GM03348 (cell line): ENCODE measurements at places on chromosomes 3 and 15.

DNA sequence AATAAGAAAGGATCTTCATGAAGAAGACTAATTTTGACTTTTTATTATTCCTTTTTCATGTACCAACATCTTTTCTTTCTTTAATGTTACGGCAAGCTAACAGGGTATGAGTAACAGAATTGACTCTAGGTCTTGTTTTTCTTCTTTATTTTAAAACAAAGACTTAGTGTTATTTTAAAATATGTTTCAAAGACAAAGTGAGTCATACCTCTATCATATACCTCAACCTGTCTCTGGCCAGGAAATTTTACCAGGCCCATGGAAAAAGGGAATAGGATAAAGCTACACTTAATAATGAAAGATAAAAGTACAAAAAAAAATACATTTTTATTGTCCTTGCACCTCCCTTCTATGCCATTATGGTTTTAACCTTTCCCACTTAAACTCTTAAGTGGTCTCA lies 57.4 kb downstream of the ZNF148 start:
- no peak for DNase-seq

DNA sequence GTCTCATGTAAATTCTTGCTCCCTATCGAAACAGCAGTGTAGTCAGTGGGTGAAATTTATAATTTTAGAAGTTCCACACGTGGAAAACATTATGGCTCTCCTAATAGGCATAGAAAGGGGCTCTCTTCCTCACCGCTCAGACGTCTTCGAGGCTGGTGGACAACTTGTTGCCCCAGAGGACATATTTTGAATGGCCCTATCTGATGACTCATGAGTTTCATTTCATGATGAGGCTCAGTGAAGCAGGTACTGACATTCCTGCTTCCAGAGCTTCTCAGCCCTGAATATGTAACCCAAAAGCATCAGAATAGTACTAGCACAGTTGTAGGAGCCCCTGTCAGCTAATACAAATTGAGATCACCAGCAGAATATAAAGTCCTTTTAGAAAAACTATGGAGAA lies 117.9 kb downstream of the HERC1 start:
- no peak for DNase-seq

DNA sequence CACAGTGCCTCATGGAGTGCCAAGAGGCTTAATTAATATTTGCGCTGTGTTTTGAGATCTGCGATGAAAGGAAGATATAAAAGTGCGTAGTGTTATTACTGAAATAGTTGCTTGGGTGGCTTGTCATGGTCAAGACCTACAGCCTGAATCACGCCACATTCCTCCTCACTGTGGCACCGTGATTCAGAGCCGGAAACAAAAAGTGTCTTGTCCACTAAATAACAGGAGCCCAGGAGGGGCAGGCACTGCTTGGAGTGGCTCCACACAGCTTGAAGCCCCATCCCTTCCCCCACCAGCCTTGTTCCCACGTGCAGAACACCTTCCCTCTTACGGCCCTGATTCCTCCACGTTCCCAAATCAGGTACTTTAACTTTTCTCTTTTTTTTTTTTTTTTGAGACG lies 1.2 kb upstream of the LRRC15 start:
- no peak for DNase-seq

DNA sequence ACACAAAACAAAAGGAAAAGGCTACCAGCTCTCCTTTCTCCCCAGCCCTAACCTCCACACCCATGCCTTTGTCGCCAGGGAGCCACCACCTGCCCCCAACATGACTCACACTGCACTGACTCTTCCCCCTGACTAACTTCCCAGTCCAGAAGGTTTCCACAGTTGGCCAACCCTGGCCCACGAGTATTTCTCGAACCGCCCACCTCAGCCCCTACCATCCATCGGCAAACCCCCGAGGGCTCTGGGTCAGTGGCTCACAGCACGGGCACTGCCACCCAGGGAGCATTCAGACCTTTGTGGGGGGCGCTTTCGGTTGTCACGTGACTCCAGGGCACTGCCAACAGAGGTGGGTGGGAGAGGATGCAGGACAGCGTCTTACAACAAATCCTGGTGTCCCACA lies 152.3 kb downstream of the LRRC28 start:
- DNase-seq, result no peak

DNA sequence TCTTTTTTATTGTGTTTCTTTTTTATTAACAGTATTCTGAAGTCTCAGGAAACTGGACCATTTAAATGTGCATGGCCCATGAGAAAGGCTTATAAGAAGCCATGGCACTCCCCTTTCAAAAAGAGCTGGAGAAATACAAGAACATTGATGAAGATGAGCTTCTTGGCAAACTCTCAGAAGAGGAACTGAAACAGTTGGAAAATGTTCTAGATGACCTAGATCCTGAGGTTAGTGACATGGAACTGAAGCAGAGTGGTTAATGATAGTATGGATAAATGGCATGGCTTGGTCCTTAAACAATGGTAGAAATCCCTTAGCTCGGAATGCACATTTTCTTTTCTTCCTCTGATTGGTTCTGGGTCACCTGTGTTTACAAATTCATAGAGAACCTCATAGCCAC lies 14.9 kb downstream of the TMOD2 start:
- no peak for DNase-seq

DNA sequence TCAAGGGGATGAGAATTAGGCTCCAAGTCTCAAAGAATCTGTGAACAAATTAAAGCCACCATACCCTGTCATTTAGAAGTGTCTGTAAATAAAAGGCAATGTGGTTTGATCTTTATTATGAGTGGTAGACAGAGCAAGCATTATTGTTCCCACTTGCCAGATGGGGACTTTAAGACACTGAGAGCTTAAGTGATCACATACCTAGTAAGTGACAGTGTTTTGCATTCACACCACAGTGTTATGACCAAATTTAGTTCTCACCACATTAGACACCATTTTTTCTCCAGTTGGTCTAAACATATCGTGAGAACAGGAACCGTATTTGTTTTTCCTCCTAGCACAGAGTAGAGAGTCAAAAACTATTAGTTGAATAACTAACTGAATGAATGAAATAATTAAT lies 13.2 kb upstream of the ZBED2 start:
- no peak for DNase-seq

GRCh38 chr3:10437272-10437994 lies 68.0 kb downstream of the ATP2B2 start:
- peak; percentile 43 for DNase-seq

- peak; percentile 58 for DNase-seq
These were observed 76.5 kb upstream of the SPRED1 start for GRCh38 chr15:38176155-38176554.

DNA sequence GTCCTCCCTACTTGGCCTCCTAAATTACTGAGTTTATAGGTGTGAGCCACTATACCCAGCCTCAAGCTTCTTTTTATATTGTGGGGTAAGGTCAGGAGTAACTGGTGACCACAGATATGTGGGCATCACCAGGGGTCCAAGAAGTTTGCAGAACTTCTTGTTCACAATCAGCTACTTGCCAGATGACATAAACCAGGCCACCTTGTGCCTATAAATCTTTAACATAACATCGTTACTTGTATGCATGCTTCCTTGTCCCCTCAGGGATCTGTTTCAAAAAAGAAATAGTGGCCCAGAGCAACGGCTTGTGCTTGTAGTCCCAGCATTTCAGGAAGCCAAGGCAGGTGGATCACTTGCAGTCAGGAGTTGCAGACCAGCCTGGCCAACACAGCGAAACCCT lies 115.1 kb upstream of the FAM174B start:
- DNase-seq, result no peak

DNA sequence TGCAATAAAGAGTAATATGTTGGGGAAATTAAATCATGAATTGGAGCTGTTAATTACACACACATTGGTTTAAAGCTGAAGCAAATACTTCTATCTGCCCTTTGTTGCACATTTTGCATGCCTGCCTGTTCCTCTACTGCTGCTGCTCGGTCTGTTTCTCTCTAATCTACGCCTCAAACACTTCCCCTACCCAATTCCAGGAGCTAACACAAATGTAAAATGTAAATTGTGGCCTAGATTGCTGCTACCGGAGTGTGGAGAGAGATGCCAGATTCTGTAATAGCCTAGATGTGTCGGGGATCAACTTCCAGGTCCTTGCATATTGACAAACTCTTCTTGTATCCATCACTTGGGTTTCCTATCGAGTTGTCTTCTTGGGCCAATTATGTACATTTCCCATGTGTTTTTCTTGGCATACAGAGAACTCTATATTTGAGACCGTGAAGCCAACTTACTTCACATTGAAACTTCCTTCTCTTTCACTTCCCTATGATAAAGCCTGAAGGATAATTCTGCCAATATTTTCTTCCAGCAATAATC lies 450.4 kb upstream of the NR2F2 start:
- no peak for DNase-seq

GRCh38 chr15:101288905-101289513 lies 6.0 kb downstream of the SNRPA1 start:
- DNase-seq, result peak; percentile 66

GRCh38 chr15:89315375-89315929 lies 19.2 kb downstream of the POLG start:
- no peak for DNase-seq
